Fibroblast of skin of right biceps (primary cell): ENCODE measurements at places on chromosomes 5 and 9.

DNA sequence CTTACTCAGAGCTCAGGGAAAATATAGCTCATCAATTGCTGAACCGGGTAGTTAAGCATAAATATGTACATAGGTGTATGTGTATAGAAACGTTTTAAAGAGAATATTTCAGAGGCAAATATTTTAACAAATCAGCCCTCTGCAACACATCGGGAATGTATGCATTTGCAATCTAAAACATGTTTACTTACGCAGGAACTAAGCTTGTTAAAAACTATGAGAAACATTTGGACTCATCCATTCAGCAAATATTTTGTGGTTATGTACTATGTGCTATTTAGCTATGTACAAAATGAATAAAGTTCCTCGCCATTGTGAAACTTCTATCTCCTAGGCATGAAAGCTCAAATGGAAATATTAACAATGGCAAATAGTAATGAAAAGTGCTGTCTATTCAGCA, 469.9 kb downstream of the ARHGEF28 start:
- DNase-seq = peak; percentile 79

GRCh38 chr5:127056896-127057295, 16.4 kb downstream of the C5orf63 start:
- DNase-seq = no peak

- no peak for DNase-seq
These were observed 48.1 kb downstream of the TENT4A start for GRCh38 chr5:6761333-6761732.

DNA sequence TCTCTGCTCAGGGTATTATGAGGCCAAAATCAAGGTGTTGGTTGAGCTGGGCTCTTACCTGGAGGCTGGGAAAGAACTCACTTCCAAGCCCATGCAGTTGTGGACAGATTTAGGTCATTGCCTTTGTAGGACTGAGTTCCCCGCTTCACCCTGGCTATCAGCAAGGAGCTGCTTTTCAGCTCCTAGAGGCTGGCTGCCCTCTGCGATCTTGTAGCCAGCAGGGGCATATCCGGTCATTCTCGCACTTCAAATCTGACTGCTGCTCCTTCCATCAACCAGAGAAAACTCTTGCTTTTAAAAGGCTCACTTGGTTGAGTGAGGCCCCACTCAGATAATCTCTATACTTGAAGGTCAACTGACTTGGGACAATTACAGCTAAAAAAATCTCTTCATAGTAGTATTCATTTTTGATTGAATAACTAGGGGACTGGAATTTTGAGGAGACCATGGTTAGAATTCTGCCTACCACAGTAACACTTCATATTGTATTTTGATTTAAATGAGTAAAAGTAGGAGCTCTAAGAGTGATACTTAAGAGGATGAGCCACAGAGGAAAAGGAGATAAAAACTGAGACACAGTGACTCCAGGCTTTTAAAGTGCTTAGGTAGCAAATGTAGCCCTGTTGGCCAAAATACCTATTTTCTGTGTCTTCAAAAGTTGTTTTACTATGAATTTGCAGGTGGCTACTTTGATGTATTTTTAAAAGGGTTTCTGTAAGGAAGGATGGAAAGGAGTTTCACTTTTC, 137.4 kb downstream of the CD180 start:
- no peak for DNase-seq

- DNase-seq = no peak
These were observed 6.7 kb downstream of the CORO2A start for GRCh38 chr9:98185611-98186171.

GRCh38 chr9:130530938-130531337, 48.4 kb upstream of the FUBP3 start:
- DNase-seq = peak; percentile 67

- DNase-seq = peak; percentile 45
These were observed 180.9 kb downstream of the NR3C1 start for GRCh38 chr5:143222287-143223231.

DNA sequence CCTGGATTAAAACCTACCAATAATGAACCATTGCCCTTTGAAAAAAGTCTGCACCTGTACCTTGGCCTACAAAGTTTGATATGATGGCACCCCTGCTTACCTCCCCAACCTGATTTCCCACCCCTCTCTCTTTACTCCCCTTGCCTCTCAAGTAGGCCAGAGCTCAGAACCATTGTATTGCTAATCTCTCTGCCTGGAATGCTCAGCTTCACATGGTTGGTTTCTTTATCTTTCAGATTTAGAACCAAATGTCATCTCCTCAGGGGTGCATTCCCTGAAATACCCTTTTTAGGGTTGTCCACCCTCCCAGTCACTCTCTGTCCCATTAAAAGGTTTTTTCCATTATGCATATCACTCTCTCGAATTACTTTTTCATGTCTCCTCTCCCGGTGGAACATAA, 116.6 kb upstream of the VCAN start:
- no peak for DNase-seq

DNA sequence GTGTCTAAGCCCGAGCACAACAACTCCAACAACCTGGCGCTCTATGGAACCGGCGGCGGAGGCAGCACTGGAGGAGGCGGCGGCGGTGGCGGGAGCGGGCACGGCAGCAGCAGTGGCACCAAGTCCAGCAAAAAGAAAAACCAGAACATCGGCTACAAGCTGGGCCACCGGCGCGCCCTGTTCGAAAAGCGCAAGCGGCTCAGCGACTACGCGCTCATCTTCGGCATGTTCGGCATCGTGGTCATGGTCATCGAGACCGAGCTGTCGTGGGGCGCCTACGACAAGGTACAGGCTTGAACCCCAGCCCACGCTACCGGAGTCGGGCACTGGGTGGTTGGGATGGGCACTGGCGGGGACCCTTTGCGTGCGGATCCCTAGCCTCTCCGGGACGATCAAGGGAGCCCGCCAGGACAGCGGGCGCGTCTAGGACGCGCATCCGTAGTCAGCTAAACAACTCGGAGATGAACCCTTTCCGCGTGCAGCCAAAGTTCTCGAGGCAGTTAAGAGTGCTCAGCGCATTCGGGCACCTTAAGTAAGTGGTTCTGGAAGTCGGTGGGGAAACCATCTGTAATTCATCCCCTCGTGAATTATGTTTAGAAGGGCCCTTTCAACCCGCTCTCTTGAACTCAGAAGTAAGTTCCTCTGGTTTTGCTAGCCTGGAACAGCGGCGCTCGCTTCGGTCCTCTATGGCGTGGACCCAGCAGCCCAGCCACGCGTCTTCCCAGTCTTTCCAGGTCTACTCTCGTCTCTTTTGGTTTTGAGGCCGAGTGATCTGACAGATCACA, 1.3 kb downstream of the KCNN2 start:
- no peak for DNase-seq

DNA sequence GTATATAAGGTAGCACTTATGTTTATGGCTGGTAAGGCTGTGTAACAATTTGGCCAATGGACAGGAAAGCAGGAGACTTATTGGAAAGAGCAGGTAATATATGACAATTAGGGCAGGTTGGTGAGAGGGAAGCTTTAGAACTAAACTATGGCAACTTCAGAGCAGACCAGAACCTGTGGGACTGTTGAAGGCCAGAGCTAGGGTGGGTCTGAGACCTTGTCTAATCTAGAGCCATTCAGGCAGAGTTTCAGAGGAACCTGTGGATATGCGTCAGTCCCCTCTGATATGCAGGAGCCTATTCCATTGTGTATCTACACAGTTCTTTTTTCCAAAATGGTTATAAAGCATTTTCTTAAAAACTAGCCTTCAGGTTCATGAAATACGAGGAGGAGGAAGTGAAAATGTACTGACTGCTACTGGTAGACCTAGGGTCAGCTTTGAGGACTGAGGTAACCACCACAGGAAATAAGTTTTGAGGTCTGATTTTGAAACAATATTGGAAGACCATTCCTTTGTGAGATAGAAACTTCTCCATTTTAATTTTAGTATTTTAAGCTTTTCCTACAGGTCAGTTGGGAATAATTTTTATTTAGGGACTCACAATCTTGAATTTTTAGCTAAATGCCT, 37.6 kb downstream of the ELL2 start:
- no peak for DNase-seq

GRCh38 chr5:116137544-116138378, 52.9 kb downstream of the COMMD10 start:
- peak; percentile 47 for DNase-seq

- no peak for DNase-seq
These were observed 205.0 kb downstream of the CRB2 start for GRCh38 chr9:123561046-123561445.

DNA sequence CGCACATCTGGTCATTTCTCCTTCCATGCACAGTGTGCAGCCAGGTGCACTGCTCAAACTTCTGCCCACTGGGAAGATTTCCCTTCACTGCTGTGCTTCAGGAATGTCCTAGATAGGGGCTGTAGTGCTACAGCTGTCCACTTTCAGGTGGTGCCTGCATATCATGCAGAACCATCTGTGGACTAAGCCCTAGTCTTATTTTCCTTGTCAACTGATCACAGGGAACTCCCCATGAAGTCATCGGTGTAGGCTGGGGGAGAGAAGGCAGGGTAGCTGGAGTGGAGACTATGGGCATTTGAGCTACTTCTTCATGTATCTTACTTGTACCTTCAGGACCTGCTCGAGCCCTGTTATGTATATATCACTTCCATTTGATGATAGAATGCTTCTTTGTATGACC, 150.9 kb upstream of the PLCXD3 start:
- DNase-seq = no peak

DNA sequence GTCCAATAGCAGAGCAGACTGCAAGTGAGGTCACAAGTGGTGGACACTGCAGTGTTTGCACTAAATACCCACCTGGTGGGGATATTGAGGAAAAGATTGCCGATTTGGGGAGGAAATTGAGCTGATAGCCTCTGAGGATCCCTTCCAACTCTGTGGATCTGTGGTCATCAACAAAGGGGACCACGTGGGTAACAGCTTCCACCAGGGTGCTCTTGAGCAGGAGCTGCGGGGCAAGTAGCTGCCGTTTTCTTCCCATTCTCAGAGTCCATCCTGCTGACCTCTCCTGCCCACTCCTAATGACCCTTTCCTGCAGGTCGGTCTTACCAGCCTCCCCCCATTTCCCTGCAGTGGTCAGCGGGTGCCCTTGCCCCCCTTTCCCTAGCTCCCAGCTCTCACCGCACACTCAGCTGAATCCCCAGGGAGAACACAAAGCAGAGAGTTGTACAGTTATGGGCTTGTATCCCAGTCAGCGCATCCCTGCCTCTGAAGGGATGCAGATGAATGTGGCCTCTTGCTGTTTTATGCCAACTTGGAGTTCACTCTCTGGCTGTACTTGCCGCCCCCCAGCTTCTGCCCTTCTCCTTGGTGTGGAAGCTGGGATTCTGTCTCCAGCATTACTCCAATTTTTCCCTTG, 18.0 kb downstream of the DAPK1 start:
- DNase-seq = no peak

GRCh38 chr5:151643388-151643787, 43.3 kb downstream of the SPARC start:
- no peak for DNase-seq

GRCh38 chr9:77176106-77176505, 1.2 kb upstream of the VPS13A start:
- DNase-seq = no peak

- DNase-seq = peak; percentile 7
These were observed 22.2 kb downstream of the SCAI start for GRCh38 chr9:125121146-125121545.

GRCh38 chr9:89740722-89741121, 135.9 kb downstream of the GADD45G start:
- DNase-seq = no peak

DNA sequence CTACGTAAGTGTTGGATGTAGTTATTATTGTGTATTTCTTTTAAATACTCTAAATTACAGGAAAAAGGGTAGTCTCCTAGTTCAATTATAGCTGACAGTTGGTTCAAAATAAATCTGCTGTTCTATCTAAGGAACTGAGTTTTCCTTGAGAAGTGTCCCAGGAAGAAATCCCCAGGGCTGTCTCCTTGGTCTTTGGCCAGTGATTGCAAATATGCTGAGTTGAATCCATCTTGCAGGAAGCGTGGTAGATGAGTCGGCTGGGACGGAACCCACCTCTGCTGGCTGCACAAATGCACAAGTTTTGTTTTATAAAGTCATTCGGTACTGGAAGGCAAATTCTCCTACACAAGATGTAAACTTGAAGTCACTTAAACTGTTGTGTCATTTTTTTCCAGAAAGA, 30.2 kb upstream of the HOMER1 start:
- DNase-seq = peak; percentile 21

DNA sequence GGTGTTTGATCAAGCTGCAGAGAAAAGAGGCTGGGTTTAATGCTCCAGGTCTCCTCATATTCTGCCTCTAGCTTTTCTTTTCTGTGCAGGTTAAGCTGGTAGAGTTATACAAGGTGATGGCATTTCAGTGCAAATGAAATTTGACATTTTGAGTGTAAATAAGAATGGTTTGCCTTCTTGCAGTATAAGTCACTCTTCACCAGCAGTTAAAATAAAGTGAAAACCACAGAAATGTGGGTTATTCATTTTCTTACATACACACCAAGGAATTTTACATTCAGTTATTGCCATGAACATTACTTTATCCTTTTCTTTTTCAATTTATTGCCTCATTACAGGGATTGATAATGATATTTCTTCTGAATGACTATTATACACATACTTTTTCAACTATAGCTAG, 337.5 kb upstream of the PCSK5 start:
- peak; percentile 32 for DNase-seq

GRCh38 chr5:50768634-50769033, 102.2 kb downstream of the PARP8 start:
- no peak for DNase-seq

GRCh38 chr5:180498378-180498777, 4.2 kb downstream of the CNOT6 start:
- no peak for DNase-seq

DNA sequence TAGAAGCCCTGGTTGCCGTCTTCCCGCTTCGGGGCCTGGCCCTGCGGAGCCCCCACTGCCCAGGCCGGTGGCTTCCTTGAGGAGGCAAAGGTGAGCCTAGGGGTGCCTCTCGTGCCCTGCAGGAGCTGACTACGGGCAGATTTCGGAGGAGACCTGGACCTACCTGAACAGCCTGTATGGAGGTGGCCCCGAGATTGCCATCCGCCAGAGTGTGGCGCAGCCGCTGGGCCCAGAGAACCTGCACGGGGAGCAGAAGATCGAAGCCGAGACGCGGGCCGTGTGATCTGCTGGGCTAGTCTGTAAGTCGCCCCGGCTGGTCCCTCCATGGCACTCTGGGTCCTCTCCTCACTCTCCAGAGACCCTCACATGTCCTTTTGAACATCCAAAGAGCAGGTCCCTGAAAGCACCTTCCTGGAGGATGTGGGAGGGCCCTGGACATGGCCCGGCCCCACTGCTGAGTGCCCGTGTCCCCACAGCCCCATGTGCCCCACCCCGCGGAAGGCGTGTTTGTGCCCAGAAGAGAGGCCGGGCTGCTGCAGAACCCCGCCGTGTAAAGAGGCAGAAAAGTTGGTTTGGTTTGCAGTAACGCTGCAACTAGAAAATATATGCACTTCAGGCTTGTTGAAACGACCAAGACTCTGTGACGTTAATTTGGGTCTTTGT, 44.9 kb downstream of the USP20 start:
- no peak for DNase-seq

DNA sequence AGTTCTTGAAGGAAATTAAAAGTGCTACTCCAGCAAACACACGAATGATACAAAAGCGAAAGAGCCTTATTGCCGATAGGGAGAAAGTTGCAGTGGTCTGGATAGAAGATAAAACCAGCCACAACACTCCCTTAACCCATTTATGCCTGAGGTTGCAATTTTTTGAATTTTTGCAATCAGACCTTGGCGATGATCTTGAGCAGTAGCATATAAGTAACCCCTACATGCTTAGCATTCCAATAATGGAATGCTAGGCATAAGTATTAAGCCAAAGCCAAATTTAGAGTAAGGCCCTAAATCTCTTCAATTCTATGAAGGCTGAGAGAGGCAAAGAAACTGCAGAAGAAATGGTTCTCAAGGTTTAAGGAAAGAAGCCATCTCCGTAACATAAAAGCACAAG, 153.5 kb downstream of the SLC28A3 start:
- DNase-seq = peak; percentile 41

GRCh38 chr5:158368686-158369085, 509.7 kb upstream of the CLINT1 start:
- no peak for DNase-seq
